ENCODE measurements at places on chromosomes 11 and 22.

DNA sequence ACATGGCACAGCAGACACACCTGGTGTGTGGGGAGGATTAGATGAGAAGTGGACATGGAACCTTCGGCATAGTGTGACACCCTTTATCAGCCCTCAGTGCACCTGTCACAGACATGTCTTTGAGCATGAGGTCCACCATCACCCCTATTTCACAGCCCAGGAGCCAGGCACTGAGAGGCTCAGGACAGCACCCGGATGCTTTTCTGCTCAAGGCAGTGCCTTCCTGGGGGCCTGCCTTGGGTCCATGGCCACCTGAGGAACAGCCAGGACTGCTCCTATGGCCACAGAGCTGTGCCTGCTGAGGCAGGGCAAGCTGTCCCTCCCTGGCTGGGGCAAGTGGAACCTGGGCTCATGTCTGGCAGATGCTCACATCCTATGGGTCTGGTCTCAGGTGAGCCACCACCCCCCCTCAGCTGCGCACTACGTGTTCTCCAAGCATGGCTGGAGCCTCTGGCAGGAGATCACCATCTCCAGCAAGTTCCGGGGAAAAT, 75.8 kb downstream of the MORC2 start:
- no peak for DNase-seq

DNA sequence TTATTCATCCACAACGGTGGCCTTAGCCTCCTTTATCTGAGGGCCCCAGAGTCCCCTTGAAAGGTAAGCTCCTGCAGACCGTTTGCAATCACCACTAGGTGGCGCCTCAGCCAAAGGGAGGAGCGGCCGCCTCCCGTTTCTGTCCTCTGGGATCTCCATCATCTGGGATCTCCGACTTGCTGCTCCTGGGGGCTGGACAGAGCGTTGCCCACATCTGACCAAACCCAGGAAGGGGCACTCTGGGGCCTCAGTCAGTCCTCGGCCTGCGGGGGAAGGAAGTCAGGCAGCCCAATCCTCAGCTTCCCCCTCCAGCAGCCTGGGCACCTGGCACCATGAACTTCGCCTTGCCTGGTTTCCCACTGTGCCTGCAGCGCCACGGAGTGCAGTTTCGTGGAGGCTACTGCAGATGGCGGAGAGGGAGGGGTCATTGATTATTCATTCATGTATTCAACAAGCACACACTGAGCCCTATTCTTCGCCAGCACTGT, 23.5 kb downstream of the TP53I11 start:
- peak; percentile 40 for DNase-seq

- no peak for DNase-seq
Measured at GRCh38 chr11:119796363-119797060, 67.5 kb upstream of the NECTIN1 start.

DNA sequence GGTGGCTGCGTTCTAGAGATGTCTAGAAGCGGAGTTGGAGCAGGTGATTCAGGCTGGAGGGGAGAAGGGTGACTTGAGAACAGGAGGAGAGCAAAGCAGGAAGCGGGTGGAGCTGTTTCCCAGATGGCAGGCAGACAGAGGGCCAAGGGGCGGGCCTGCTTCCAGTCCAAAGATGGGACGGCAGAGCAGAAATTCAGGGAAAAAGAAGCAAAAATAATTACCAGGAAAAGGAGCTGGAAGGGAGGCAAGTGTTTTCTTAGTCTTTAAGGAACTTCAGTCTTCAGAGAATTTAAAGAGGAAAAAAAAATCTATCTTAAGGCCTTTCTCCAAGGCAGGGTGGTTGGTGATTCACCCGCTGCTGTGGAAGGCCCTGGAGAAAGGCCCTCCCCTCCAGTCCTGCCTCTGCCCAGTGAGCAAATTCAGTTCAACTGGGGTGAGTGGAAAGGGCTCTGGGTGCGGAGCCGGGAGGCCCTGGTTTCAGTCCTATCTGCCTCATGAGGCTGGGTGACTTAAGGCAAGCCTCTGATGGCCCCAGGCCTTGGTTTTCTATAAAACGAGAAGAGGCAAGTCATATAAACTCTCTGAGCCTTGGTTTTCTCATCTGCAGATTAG, 4.5 kb upstream of the CREB3L1 start:
- no peak for DNase-seq

DNA sequence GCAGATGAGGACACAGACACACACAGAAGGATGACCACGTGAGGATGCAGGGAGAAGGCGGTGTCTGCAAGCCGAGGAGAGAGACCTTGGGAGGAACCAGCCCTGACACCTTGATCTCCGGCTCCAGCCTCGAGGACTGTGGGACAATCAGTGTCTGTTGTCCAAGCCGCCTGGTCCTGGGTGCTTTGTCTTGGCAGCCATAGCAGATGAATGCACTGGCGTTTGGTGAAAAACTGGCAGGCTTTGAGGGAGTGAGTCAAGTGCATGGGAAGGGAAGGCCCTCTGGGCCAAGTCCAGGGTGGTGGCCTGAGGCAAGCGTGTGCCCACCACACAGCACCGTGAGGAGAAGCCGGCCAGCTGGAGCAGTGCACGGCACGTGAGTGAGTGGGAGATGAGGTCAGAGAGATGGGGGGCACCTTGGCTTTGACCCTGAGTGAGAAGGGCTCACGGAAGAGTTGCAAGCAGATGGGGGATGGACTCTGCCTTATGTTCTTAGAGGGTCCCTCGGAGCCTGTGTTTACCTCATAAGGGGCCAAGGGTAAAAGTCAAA, 12.4 kb upstream of the BRSK2 start:
- no peak for DNase-seq

- no peak for DNase-seq
Measured at GRCh38 chr11:102626676-102627075, 1.5 kb upstream of the MMP20 start.

DNA sequence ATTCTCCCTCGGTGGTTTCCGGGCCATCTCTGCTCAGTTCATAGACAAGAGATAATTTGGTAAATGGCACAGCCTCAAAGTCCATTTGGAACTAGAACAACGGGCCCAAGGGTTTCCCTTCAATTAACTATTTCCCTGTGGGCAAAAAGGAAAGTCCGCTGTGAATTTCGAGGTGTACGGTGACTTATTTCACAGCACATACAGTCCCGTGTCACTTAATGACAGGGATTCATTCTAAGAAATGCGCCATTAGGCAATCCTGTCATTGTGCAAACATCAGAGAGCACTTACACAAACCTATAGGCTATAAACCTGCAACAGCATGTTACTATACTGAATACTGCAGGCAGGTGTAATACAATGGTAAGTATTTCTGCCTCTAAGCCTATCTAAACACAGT, 551.6 kb downstream of the OPCML start:
- no peak for DNase-seq

- no peak for DNase-seq
Measured at GRCh38 chr11:115698243-115698642, 194.0 kb upstream of the CADM1 start.

- no peak for DNase-seq
Measured at GRCh38 chr11:75422248-75423231, 10.5 kb downstream of the KLHL35 start.

- no peak for DNase-seq
Measured at GRCh38 chr22:17218341-17218740, 894 bp downstream of the ADA2 start.

DNA sequence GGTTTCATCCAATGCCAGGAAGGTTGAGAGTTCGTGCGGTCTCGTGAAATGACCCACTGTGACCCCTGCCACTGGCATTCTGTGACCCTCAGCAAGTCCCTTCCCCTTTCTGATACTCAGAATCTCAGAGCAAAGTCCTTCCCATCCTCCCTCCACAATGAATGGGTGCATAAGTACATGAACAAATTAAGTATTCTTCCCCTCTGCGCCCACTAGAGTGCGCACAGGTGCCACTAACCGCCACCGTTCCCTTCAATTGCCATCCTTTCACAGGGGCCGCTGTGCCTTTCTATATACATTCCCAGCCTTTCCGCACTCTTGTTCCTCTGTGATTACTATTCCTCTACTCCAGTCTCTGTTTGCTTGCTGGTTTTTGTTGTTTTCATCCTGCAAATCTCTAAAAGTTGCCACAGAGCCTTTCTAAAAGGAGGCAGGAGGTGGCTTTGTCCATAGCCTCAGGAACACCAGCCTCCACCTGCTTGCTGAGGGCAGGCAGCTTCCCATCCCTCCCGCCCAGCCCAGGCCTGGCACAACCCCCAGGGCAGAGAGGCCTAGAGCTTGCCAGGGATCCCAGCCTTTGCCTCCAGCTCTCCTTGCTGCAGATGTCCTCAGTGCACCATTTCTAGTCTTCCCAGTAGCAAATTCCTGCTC, 6.7 kb upstream of the AP1B1 start:
- DNase-seq: peak; percentile 54

DNA sequence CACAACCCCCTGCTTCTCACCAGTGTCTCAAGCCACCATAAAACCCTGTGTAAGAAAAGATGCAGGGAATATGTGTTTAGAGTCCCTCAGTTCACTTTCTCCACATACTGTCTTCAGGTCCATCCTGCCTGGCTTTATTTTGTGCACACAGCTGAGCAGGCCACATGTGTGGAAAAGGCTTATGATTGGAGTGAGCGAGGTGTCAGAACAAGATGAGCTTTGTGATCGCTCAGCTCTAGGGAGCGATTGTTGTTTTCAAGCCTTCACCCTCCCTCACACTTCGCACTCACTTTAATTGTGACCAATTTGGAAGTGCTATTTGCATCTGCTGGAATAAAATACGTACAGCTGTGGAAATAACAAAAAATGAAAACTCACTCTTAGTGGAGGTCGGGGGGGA, 931.1 kb upstream of the TENM4 start:
- no peak for DNase-seq

DNA sequence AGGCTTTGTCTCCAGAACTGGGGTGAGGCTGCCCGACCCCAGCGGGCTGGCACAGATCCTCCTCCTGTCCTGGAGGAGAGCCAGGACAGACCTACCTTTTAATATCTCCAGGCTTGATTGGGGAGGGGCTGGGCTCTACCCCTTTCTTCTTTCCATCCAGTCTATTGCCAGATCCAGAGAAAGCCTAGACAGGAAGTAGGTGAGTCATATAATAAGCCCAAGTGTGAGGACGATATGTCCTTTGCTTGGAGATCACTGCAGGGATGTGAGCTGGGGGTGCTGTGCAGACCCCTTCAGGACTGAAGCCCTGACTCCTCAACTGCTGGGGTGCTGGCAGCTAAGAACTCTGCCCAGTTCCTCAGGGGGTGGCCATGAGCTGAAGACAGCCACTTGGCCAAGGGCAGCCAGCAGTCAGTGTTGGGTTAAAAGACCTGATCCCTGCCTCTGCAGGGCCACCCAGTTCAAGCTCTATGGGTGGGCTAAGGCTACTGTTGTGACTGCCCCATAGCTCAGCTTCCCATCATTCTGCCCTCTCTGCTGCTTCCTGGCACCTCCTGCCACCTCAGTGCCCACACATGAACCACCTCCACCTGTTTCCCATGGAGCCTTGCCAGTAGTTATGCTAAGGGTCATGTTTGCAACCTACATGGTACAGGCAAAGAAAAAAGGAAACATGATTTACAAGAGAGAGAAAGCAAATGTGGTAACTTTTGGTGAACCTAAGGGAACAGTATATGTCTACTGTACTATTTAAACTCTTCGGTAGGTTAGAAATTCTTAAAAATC, 8.3 kb upstream of the C22orf39 start:
- no peak for DNase-seq

- DNase-seq: no peak
Measured at GRCh38 chr22:46779651-46780050, 17.2 kb downstream of the TBC1D22A start.

GRCh38 chr11:78112582-78113275, 26.7 kb downstream of the ALG8 start:
- DNase-seq: no peak

GRCh38 chr11:77510851-77511250, 37.0 kb upstream of the PAK1 start:
- DNase-seq: no peak

DNA sequence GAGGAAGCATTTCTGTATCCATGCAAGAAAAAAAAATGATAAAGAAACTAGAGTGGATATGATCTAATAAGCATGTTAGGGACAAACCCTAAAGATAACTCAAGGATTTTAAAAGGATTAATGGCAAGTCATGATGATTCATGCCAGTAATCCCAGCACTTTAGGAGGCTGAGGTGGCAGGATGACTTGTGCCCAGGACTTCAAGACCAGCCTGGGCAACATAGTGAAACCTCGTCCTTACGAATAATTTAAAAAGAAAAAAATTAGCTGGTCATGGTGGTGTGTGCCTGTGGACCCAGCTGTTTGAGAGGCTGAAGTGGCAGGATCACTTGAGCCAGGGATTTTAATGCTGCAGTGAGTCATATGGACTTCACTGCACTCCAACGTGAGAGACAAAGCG, 145.5 kb upstream of the BLID start:
- DNase-seq: no peak

GRCh38 chr11:61961570-61962212, 5.7 kb downstream of the FTH1 start:
- no peak for DNase-seq

DNA sequence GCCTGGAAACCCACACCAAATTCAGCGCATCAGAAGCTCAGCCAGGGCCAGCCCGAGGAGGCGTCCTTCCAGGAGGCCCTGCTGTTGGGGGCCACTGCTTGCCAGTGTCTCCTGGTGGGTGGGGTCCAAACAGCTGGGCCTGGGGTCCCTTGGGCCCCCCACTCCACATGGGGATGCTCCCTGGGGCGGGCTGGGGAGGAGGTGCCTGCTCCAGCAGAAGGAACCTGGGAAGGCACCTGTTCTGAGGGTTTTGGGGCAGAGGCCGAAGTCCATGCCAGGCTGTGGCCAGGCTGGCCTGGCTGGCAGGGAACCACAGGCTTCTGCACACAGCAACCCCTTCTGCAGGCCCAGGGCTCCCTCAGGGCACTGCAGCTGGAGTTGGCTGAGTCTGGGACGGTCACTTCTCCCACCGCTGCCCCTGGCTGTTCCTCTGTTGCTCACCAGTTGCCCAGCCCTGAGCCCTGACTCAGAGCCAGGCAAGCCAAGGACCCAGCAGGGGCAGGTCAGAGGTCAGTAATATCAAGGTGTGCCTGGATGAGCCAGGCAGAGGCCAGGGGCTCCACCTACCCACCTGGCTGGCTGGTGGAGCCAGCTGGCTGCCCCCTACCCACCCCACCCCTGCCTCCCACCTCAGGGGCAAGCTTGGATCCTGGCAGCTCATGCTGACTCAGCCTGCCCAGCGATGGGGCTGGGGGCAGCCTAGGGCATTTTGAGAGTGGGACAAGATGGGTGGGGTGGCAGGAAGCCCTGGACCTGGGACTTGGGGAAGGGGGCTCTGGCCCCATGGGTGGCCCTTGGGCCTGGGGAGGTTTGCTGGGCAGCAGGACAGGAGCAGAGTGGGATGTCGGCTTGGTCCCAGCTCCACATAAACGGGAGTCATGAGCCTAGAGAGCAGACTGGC, 12.0 kb upstream of the PHLDA2 start:
- no peak for DNase-seq

DNA sequence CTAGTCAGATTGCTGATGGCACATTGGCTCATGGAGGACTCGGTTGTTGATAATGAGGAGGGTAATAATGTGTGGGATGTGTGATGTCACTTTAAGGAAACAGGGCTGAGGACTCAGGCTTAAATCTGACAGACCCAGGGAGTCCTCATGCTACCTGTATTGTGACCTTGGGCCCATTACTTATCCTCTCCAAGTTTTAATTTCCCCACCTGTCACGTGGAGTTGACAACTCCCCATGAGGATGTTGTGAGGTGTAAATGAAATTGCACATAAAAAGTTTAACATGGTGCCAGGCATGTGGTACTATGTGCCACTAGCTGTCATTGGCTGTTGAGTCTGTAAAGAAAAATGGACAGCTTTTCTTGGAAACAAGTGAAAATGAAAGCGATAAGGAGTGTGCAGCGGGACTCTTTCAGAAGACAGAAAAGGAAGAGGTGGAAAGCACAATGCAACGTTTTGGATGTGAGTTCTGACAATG, 15.3 kb downstream of the IL10RA start:
- DNase-seq: no peak

GRCh38 chr11:14449302-14449714, 50.3 kb downstream of the COPB1 start:
- DNase-seq: no peak

GRCh38 chr22:35656284-35656752, 8.1 kb downstream of the APOL6 start:
- no peak for DNase-seq

Data from activated gamma-delta T cell treated with anti-CD3 and anti-CD28 coated beads, Interleukin-2, amount 50 U/mL, for 16 hours (primary cell).